ENCODE measurements at places on chromosomes 3 and 15.

DNA sequence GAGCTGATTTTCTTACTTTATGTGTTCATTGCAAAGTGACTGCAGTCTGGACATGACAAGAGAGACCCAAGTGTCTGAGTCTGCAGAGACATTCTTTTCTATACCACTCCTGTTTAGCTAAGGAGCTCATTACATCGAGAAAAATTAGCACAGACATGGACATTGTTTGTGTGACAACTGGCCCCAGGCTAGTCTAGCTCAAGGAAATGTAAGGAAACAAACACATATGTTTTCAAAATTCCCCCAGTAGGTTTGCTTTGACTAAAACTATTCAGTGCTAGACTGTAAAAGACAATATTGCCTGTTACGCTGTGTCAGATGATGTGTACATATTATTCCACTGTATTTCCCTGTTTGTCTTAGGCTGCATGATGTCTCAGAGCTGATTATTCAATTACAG, 40.9 kb downstream of the TPRG1 start:
- DNase-seq, result no peak

GRCh38 chr3:112390783-112391641, 58.1 kb downstream of the CD200 start:
- no peak for DNase-seq

GRCh38 chr15:52540374-52541012, 11.8 kb upstream of the MYO5A start:
- DNase-seq, result no peak

- DNase-seq, result no peak
These were observed 130.1 kb upstream of the PRICKLE2 start for GRCh38 chr3:64355401-64355807.

- no peak for DNase-seq
These were observed 129.7 kb downstream of the TJP1 start for GRCh38 chr15:29692527-29692926.

DNA sequence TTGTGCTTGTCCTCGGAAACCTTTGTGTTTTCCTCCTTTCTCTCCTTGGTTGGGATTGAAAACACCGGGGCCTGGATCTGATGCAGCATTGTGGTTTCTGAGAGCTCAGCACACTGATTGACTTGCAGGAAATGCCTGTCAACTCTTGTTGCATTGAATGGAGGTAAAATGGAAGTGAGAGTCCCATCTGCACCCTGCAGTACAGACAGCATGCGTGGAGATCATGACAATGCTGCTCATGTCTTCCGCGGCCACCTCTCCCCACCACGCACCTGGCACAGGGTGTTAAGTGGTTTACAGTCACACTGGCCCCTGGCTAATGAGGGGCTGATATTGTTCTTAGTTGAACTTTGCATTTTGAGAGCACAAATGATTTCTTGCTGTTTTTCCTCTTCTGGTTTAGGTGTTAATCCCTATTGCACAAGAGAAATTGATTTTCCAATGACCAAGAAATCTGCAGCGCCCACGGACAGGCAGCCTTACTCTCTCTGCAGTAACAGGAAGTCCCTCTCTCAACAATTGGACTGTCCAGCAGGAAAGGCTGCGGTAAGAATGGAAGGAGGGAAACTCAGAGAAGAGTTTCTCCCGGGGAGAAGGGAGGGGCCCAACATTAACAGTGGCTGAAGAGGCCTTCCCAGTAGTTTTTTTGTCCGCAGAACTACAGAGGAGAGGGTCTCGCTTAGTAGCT, 58.5 kb downstream of the STARD5 start:
- DNase-seq, result no peak

DNA sequence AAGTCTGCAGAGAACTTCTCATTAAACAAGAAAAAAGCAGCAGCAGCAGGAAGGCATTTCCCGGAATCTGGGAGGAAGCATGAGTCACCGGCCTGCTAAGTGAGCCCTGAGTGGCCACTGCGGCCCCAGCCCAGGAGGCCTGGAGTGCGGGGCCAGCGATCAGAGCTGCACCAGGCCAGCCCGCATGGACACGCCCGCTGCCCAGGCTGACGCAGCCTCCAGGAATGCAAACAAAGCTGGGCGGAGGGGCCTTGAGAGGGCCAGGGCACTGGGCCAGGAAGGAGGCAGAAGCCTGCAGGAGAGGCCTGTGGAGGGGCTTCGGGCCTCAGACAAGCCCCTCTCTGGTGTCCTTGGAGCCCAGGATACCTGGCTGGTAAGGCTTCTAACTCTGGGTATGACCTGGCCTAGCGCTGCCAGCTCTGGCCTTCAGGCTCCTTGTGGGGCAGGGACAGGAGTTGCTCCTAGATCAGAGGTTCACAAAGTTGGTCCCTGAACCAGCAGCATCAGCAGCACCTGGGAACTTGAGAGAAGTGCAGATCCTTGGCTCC, 101.2 kb downstream of the SMAD6 start:
- no peak for DNase-seq

DNA sequence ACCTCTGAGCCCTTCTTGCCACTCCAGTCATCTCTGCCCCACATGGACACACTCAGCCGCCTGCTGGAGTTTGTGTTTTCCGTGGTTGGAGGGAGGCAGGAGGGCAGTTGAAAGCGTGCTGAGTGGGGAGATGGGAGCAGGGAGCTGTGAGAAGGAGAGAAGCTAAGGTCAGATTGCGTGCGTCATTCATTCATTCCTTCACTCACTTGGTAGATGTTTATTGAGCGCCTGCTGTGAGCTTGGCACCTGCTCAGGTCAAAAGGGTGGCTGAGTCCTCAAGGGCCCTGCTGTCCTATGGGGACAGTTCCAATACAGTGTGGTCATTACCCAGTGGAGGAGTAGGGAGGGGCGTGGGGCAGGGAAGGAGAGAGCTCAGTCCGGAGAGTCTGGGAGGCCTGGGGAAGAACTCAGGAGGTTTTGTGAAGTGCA, 23.5 kb downstream of the LIMD1 start:
- DNase-seq, result no peak

DNA sequence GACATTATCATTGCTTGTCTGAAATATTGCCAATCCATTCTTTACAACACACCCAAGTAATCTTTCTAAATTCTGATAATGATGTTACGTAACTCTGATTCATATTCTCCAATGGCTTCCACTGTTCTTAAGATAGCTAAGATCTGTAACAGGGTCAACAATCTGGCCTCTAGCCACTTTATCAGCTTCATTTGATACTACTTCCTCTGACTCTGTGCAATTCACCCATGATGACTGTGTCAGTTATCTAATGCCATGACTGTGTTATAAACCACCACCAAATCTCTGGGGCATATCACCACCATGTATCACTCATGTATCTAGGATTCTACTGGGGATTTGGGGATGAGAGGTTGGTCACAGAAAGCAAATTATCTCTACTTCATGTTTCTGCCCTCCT, 44.0 kb downstream of the CD200 start:
- DNase-seq, result no peak

- no peak for DNase-seq
These were observed 100.7 kb downstream of the TIGIT start for GRCh38 chr3:114394551-114394950.

GRCh38 chr15:35784745-35785144, 238.8 kb upstream of the DPH6 start:
- DNase-seq, result no peak

DNA sequence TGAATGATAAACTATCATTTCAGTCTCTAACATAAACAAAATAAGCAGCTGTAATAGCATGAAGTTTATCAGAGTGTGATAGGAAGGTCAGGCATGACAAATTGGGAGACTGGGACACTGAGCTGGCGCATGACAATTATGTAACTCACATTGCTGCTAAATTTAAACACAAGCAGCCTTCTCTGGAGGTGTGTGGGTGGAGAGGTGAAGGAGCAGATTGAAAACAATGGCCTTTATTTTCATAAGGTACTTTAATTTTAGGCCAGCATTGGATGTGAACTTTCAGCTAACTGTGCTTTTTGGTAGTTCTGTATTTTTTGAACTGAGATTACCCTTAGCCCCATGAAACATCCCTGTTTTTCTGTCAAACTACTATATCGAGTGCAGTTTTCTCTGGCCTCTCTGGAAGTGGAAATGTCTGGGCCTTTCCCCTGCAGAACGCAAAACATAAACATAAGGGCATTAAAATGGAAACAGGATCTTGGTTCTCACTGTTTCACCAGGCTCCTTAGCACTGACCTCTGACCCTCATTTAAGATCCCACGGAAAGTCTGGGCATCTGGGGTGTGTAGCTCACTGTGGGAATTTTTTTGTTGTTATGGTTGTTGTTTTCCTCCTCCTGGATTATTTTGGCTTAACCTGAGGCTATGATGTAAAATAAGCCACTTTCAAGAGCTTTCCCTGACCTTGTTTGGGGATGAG, 160.1 kb upstream of the DPH6 start:
- DNase-seq, result no peak

DNA sequence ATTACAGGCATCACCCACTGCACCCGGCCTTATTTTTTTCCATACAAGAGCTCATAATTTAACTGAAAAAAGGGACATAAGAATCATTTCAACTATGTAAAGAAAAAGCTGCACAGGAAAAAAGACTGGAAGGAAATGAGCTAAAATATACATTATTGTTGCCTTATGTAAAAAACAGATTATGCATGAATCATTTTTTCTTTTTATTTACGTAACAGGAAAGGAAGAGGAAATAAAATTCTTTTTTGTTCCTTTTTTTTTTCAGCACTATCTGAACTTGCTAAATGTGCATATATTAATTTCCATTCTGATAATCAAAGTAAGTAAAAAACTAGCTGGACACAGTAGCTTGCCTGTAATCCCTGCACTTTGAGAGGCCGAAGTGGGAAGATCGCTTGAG, 12.1 kb downstream of the KIF9 start:
- no peak for DNase-seq

- no peak for DNase-seq
These were observed 15.8 kb downstream of the CSPG4 start for GRCh38 chr15:75696854-75697259.

- no peak for DNase-seq
These were observed 1003.9 kb upstream of the EPHA6 start for GRCh38 chr3:95810462-95810861.

- DNase-seq, result no peak
These were observed 125.5 kb upstream of the TRIM42 start for GRCh38 chr3:140552403-140552802.

GRCh38 chr3:195117978-195118581, 152.9 kb downstream of the XXYLT1 start:
- no peak for DNase-seq

DNA sequence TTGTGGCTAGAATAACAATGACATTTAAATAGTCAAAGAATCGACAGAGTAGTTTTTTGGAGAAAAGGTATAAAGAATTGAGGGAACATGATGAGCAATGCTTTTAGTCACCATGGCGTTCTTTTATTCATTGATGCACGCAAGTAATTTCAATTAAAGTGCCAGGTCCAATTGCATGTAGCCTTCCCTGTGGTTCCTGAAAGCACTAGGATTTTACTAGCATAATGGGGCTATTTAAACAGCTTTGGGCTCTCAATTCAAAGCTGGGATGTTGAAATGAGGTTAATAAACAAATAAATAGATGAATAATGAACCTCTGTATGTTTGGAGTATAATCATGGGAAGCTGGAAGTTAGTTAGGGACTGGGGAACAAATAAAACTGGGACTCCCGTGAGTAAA, 121.2 kb upstream of the GAP43 start:
- DNase-seq, result no peak

DNA sequence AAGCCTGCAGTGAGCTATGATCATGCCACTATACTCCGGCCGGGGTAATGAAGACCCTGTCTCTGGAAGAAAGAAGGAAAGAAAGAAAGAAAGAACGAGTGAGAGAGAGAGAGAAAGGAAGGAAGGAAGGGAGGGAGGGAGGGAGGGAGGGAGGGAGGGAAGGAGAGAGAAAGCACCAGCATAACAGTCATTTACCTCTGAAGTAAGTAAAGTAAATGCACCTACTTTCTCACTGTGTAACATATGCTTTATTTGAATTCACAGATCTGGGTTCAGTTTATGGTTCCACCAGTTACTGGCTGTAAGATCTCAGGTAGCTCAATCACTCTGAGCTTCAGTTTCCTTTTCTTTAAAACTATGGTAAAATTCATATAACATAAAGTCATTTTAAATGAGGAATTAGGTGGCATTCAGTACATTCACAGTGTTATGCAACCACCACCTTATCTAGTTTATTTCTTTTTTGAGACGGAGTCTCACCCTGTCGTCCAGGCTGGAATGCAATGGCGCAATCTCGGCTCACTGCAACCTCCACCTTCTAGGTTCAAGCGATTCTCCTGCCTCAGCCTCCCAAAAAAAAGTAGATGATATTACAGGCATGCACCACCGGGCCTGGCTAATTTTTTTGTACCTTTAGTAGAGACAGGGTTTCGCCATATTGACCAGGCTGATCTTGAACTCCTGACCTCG, 16.1 kb upstream of the RAD54L2 start:
- no peak for DNase-seq

- no peak for DNase-seq
These were observed 59.5 kb upstream of the CTSH start for GRCh38 chr15:79004336-79004735.

- DNase-seq, result no peak
These were observed 297.8 kb downstream of the EPHA3 start for GRCh38 chr3:89405176-89405575.

GRCh38 chr3:11143476-11143875, 10.8 kb upstream of the HRH1 start:
- DNase-seq, result no peak

All from stimulated activated CD4-positive, alpha-beta T cell treated with anti-CD3 and anti-CD28 coated beads, Interleukin-15, amount 100 ng/mL, for 48 hours (primary cell).